NCI-H1417 treated with DMSO at 0.1 percent for 48 hours (cell line): ENCODE measurements at places on chromosomes 13 and 19.
A peak's percentile ranks its signal among the peaks of the same experiment; 100 is the strongest.

DNA sequence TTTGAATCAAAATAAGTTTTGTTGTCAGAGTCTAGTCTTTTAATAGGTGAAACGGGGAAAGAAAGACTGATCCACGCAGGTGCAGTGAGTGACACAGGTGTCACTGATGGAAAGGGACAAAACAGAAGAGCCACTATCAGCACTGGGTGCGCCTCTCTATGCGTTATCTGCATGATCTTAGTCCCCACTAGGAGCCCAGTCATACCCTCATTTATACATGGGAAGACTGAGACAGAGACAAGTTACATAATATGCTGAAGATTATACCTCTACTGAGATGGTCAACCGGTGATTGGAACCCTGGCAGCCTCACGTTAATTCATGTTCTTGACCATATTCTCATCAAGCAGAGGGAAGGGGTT lies 3.4 kb downstream of the LRCH1 start:
- DNase-seq, result no peak

DNA sequence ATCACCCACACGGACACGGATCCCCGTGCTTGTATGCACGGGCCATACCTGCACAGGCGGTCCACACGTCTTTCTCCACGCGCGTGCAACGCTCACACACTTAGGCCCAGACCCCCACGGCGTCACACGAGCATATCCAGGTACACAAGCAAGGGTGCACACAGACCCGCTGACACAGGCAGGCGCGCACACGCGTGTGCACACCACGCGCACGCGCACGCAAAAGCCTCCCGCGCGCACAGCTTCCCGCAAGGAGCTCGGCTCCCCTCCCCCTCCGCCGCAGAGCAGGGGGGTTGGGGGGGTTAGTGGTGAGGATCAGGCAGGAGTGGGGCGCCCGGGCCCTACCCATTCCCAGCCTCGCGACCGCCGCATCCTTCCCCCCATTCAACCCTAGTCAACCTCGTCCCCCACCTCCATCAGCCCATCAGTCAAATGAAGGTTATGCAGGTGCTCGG lies 407 bp downstream of the RAB3A start:
- no peak for DNase-seq

DNA sequence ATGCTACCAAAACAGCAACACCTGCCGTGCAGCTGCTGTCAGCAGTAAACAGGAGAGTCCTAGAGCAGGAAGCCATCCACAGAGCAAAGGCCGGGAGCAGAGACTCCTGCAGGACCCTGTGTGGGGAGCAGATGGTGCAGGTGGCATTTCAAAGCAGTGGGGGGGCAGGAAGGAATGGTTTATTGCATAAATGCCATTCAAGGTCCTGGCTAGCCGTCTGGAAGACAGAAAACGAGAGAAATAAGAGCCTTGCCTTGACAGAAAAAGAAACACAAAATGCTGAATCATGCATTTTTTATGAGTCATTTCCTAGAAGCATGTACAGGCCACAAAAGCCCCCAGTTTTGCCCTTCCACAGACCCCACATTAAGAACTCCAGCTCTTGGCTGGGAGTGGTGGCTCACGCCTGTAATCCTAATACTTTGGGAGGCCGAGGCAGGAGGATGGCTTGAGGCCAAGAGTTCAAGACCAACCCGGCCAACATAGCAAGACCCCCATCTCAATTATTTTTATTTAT lies 5.4 kb downstream of the RSPH6A start:
- DNase-seq, result no peak

DNA sequence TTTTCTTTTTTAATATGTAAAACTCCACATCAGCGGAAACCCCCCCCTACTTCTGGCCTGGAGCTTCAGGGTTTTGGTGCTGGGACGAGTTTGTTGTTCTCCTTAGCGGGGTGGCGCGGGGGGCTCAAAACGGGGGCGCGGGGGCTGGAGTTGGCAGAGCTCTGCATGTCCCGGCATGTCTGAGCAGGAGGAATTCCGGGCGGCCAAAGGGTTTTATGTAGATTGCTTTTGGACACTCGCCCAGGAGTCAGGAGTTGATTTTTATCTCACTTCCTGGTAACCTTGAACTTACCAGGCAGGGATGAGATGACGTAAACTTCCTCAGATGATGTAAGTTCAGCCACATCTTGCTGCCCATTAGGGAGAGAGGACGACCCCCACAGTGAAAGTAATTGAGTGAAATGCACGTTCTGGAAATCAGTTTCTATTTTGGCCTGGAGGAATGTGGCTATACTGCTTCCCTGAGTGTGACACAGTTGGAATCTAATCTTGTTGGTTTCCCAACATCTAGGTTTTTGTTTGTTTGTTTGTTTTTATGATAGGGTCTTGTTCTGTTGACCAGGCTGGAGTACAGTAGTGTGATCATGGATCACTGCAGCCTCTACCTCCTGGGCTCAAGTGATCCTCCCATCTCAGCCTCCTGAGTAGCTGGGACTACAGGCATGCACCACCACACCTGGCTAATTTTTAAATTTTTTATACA lies 21.0 kb upstream of the GDF15 start:
- DNase-seq, result no peak

GRCh38 chr13:29564373-29564772 lies 31.1 kb downstream of the SLC7A1 start:
- no peak for DNase-seq

GRCh38 chr19:32165141-32165540 lies 180.3 kb upstream of the ZNF507 start:
- DNase-seq, result no peak

DNA sequence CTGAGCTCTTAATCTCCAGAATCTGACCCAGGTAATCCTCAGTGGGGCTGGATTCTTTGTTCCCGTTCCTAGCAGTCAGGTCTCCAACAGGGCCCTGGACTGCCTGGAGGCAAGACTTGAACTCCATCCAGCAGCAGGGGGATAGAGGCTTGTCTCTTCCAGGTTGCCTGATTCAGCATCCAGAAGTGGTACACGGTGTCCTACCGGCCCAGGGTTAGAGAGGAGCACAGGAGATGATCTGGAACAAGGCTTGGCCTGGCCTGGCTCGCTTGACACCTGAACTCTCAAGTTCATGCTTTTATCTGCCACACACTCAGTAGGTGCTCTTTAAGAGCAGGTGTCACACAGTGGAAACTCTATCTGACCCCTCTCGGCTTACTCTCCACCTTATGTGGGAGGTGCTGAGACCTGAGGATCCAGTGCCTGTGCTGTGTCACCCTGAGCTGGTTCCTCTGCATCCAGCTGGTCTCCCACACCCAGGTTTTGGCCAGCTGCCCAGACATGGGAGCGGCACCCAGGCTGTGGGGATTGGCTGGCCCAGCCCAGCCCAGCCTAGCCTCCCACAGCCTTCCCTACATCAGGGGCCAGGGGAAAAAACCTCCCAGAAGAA lies at the start of gene CYP4F3:
Gene CYP4F3, plus strand, starts transcription at position 604 of the 610 bp plus-strand sequence. CDS start 519 bp downstream, outside the sequence.
- no peak for DNase-seq

GRCh38 chr19:18603255-18603957 lies 3.2 kb downstream of the CRLF1 start:
- DNase-seq, result no peak

- no peak for DNase-seq
These were observed 30.4 kb upstream of the FARP1 start for GRCh38 chr13:98112456-98112855.

- no peak for DNase-seq
These were observed 1.2 kb downstream of the EEF2 start for GRCh38 chr19:3983936-3984583.

GRCh38 chr19:44356383-44357111 lies at the start of gene ZNF112:
Gene ZNF112, minus strand, starts transcription at chr19:44356680. Its CDS starts 16,141 bp downstream, at chr19:44340539.
- peak; percentile 26 for DNase-seq

GRCh38 chr13:40765602-40766001 lies 5.4 kb downstream of the MRPS31 start:
- no peak for DNase-seq

GRCh38 chr13:97028441-97029299 lies 34.4 kb upstream of the OXGR1 start:
- peak; percentile 27 for DNase-seq

DNA sequence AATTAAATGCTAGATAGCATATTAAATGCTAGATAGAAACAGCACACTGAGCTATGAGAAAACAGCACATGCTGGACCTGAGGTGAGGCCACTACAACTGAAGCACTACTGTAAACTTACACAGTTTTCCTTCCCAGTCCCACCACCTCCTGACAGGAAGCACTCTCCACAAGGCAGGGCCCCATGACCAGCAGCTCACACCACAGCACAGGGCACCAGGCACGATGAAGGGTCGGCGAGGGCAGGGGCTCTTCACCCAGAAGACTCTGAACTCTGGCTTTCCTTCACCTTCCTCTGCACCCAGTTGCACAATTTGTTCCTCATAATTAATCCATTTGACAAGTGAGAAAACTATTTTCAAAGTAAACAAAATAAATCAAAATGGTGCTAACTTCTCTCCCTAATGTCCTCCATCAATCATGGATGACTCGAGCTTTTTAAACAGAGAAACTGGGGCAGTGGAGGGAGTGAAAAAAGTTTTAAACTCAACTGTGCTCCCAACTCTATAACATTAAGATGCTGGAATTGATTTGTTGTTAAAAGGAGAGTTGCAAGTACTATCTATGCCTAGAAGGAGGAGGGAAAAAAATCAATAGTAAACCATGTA lies 568.7 kb downstream of the UQCRFS1 start:
- DNase-seq, result no peak

DNA sequence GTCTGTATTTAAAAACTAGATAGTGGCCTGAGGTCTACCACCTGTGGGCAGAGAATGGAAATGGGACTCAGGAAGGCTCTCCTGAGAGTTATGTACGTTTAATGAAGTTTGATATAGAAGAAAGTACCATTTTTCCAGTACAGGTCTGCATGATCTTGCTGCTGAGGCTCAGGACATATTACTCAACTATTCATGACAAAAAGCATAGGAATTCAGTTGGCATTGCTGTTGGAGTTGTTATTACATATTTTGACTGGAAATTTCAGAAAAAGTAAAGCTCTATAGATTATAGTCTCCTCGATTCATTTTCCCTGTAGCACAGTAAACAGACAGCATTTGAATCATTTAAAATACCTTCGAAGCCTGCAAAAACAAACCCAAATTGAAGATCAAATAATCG lies 469.8 kb downstream of the DCT start:
- no peak for DNase-seq

- no peak for DNase-seq
These were observed 30.2 kb downstream of the ITM2B start for GRCh38 chr13:48263196-48263595.

DNA sequence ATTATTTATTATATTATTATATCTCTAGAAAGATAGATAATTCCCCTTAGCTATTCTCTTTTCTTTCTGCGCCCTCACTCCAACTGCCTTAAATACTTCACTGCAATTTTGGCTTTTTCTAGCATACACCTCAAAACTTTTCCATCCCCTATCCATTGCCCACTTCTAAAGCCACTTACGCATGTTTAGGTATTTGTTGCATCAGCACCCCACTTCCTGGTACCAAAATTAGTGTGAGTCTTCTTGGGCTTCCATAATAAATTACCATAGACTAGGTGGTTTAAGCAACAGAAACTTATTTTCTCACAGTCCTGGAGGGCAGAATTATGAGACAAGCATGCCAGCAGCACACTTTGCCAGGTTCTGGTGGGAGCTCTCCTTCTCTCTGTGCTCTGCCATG lies 209.0 kb downstream of the FGF14 start:
- no peak for DNase-seq

GRCh38 chr19:29567366-29567915 lies 38.6 kb upstream of the POP4 start:
- no peak for DNase-seq

GRCh38 chr19:43331435-43332010 lies 22.0 kb upstream of the CD177 start:
- DNase-seq, result no peak

- no peak for DNase-seq
These were observed 42.0 kb downstream of the MRPL57 start for GRCh38 chr13:21218351-21219035.

DNA sequence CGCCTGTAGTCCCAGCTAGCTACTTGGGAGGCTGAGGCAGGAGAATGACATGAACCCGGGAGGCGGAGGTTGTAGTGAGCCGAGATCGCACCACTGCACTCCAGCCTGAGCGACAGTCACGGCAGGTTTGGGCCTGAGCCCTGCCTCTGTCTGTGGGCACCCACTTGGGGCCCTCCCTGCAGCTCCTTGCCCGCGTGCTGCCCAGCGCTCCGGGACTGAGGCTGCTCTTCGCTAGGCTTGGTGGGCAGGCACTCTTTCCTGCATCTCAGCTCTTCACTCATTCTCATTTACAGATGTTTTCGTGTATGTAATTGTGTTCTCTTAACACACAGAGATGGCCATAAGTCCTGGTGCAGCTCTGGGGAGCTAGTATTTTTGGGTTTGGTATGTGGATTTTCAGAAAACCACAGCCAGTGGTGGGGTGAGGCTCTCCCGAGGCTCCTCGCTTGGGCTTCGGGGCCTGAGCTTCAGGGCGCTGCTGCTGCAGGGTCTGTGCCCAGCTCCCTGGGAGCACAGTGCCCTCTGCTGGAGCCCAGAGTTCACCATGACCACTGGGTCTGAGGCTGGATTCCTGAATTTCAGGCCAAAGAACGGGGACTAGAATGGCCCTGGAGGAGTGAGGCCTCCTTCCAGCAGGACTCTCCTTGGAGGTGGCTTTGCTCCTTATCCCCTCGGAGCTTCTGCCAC lies 15.2 kb downstream of the UPF1 start:
- no peak for DNase-seq

DNA sequence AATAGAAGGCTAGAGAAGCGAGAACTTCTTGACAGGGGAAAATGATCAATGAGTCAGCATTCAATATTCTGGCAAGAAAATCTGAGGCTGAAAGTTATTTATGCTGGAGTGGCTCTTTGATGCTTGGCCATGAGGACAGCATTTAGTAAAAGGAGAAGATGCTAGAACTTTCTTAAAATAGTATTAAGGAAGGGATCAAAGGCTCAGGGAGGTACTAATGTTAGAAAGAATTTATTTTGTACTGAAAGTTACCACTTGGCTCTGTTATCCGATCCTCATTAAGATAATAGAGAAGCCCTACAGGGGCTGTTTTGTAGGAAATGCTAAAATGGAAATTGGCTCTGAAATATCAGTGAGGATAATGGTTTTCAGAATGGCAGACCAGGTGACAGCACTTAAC lies 1774.6 kb upstream of the PCDH20 start:
- peak; percentile 68 for DNase-seq

DNA sequence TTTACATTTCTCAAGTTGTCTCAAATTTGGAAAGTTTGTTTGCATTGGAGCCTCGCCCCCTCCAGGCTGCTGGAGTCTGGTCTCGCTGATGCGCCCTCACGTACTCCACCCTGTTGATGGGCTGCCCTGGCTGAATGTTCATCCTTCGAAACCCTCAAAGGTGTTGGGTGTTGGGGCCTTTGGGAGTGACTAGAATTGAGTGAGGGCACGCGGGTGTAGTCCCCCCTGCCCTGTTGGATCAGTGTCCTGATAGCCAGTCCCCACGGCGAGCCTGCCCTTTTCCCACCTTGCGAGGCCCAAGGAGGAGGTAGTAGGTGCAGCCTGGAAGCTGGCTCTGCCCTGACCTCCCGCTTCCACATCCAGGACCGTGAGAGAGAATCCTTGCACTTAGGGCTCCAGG lies 14.8 kb downstream of the TFDP1 start:
- DNase-seq, result no peak

GRCh38 chr13:46903748-46904147 lies 6.9 kb upstream of the HTR2A start:
- DNase-seq, result no peak
